ENCODE measurements at places on chromosomes 7 and 10.

DNA sequence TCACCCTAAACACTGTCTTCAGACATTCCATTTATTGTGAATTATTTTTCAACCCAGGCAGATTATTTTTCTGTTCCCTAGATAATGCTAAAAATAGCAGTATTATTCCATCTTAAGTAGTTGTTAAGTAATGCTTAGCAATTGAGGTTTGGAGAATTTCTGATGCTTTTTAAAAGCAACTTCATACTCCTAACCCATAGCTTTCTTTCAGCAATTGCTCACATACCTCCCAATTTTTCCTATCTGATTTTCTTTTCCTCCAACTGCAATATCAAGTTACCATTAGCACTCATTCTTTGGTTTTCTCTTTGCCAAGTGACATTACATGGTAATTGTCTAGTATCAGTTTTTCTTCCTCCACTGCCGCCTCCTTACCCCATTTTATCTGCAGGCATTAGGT lies 104.7 kb downstream of the GPR85 start:
- DNase-seq = no peak

DNA sequence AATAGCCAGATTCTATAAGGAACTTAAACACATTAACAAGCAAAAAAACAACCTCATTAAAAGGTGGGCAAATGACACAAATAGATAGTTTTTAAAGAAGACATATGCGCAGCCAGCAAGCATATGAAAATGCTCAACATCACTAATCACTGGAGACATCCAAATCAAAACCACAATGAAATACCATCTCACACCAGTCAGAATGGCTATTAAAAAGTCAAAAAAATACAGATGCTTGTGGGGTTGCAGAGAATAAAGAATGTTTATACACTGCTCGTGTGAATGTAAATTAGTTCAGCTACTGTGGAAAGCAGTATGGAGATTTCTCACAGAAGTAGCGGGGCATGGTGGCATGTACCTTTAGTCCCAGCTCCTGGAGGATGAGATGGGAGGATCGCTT lies 164.0 kb downstream of the CHRM2 start:
- DNase-seq = no peak

DNA sequence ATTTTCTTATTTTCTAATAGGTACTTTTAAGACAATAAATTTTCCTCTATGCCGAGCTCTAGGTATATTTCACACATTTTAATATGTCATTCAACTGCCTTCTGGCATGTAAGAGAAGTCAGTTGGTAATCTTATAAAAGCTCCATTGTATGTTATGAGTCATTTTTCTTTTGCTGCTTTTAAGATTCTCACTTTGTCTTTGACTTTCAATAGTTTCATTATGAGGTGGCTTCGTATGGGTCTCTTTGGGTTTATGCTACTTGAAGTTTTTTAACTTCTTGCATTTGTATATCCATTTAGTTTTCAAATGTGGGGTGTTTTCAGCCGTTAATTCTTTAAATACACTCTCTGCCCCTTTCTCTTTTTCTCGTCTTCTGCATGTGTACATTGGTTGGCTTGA lies 80.5 kb downstream of the ABCA13 start:
- DNase-seq = no peak

GRCh38 chr10:84298057-84298456 lies 30.3 kb upstream of the CCSER2 start:
- DNase-seq = no peak

DNA sequence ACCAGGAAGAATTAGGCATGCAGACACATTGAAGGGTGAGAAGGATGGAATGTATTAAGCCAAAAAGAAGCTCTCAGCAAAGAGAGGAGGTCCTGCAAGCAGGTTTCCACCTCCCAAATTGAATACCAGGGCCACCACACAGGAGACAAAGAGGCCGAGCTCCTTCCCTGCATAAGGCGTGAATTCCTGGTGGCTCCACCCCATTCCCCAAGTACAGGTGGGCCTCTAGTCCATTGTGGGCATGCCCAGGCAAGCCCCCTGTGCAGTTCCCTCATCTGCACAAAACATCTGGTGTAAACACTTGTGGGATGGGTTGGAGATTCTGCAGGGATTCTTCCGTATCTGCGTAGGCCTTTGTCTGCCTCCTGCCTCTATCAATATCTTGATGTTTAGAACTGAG lies 817.5 kb downstream of the NRG3 start:
- DNase-seq = no peak

- no peak for DNase-seq
These were observed 68.7 kb downstream of the TAX1BP1 start for GRCh38 chr7:27808626-27809025.

DNA sequence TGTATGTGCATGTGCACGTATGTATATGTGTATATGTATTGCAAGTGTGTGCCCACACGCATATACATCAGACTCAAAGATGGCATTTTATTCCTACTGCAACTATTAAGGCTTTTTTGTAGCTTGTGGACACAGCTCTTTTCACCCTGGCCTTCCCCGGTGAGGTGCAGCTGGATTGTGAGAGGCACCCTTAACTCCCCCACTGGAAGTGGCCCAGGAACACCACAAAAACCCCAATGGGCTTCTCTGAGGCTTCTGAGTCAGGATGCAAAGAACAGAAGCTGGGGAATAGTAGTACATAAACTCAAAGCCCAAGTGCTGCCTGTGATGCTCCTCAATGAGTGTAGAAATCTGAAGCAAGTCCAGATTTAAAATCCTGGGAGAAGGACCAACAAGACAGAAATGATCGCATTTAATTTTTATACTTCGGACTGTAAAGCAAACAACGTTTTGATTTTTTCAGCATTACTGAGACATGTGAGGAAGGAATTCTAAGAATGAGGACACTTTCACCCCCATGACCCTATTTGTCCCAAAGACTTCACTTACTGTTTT lies 369.2 kb upstream of the MGMT start:
- no peak for DNase-seq

DNA sequence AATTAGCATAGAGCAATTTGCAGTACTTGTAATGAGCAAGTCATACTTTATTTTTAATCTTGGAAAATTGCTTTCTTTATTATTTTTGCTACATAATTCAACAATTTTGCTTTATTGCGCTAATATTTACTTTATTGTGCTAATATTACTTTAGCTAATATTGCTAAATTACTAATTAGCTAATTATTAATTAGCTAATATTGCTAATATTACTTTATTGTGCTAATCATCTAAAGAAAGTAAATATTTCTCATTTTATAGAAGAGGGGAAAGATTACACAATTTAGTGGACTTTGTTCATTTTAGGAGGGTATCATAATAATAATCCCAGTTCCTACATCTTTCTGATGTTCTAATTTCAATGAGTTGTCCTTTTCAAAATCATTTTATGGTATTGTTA lies 61.2 kb downstream of the RUNDC3B start:
- DNase-seq = no peak
